Hindlimb muscle (tissue), 1 donor: ENCODE measurements at places on chromosomes 5 and 9.

- DNase-seq = no peak
Observed at GRCh38 chr9:24738421-24738961, 192.8 kb upstream of the IZUMO3 start.

GRCh38 chr5:114447084-114447773 lies 85.4 kb downstream of the KCNN2 start:
- DNase-seq = no peak

- peak; percentile 16 for DNase-seq
Observed at GRCh38 chr5:176541338-176542134, 4.3 kb upstream of the RNF44 start.

DNA sequence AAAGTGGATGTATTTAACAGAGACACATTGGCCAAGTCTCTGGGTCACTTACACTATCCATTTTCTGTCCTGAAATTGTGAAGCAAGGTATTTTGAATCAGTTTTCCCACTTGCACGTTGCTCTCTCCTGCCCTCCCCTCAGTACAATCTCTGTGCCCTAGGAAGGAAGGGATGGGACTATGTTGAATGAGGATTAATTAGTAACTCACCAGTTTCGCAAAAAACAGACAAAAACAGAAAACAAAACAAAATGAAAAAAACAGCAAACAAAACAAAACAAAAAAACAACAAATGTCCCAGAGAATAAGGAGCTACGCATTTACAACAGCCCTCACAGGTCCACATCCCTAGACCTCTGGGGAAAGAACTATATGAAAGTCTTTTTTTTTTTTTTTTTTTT lies 1.1 kb upstream of the CD14 start:
- no peak for DNase-seq

GRCh38 chr5:176492431-176492830 lies 44.2 kb downstream of the FAF2 start:
- DNase-seq = no peak

GRCh38 chr9:102047549-102047948 lies 309.1 kb upstream of the GRIN3A start:
- DNase-seq = no peak

DNA sequence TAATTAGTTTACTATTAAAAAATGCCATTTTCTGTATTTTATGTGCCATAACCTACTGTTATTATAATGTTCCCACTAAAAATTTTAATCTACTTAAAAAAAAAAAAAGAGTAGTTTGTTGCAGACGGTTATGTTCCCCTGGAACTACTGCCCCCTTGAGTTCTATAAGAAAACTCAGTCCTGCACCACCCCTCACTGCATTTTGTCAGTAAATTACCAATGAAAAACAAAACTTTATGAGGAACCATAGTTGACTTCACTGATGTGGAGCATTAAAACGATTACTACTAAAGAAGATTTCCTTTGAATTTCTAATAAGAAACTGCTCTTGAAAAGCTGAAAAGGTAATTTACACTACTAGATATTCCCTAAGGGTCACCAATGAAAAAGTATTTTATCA lies 288.7 kb downstream of the FBXL17 start:
- no peak for DNase-seq

GRCh38 chr9:607417-607816 lies 234.1 kb upstream of the DMRT1 start:
- no peak for DNase-seq

GRCh38 chr9:131099102-131099606 lies 2.8 kb downstream of the AIF1L start:
- no peak for DNase-seq

- no peak for DNase-seq
Observed at GRCh38 chr5:97525780-97526179, 342.7 kb upstream of the RIOK2 start.

DNA sequence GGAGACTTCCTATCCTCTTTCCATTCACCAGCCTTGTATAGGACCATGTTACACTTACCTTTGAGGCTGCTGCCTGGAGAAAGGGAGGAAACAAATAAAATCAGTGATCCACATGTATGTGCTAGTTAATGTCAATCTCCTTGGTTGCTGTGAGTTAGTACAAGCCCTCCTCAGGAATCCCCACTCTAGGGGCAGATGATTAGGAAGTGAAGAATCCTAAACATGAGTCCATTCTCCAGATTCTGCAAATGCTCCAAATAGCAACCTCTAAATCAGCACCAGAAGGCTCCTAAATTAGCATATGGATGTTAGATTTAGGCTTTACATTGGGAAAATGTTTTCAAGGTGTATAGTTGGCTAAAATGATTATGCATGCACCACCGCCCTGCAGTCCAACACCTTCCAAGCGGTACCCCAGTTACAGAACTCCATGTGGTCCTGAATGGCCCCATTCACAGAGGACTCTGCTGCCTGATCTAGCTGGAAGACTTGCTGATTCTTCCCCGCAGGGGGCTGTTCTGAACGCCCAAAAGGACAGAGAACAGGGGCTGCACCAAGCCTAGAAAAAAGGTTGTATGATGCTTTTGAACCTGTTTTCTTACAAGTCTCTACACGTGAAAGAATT lies 123.2 kb downstream of the TLE1 start:
- DNase-seq = no peak

GRCh38 chr5:5899716-5900115 lies 477.2 kb downstream of the ICE1 start:
- no peak for DNase-seq

DNA sequence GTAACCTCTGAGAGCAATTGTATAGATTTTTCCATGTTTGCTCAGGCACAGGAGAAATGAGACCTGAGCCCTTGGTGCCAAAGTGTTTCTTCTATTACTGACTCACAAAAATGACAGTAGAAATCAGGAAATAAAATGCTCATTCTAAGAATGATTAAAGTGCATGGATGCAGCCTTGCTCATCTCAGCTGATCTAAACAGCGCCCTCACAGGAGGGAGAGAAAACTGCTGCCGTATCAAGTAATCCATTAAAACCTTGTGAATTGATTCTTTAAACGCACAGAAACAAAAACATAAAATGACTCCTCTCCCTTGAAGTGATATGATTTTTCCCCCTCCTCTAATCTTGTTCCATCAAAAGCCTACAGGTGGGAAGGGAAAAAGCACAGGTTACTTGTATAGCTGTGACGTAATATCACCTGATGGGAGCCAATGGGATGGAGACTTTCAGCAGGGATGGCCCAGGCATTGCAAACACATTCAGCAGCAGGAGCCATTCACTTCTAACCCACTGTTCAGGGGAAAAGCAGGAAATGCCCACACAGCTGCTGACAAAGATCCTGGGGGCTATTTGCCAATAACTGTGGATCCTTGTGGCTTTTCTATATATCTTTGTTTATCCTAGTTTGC lies 76.7 kb downstream of the PLCXD3 start:
- no peak for DNase-seq

DNA sequence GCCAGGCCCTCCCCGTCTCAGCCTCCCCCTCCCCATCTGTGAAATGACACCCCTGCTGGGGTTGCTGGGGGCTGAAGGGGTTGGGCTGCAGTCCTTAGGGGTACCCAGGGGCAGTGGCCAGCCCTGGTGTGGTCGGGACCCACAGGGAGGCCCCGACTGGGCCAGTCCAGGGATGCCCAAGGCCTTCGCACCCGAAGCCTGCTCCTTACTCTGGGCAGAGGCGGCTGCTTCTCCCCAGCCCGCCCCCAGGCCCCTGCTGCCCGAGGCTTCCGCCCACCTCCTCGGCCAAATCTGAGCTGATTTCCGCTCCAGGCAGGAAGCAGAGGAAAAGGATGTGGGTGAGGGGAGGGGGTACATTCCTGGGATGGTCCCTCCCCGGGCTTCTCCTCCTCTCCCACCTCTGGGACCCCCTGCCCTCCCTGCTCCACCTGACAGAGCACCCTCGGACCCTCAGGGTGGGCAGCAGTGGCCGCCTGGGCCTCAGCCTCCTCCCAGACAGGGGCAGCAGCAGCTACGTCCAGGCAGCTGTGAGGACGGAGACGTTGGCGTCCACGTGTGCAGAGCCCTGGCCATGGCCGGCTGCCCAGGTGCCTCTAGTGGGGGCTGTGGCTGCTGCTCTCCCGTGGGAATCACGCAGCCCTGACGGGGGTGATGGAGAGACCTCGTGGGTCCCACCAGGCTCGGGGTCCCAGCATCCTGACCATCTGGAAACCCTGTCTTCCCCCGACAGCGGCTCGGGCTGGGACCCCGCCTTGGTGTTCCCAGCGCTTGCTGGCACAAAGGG lies 4.2 kb upstream of the NRARP start:
- DNase-seq = no peak

- DNase-seq = no peak
Observed at GRCh38 chr5:172954751-172955159, 4.5 kb upstream of the RPL26L1 start.

DNA sequence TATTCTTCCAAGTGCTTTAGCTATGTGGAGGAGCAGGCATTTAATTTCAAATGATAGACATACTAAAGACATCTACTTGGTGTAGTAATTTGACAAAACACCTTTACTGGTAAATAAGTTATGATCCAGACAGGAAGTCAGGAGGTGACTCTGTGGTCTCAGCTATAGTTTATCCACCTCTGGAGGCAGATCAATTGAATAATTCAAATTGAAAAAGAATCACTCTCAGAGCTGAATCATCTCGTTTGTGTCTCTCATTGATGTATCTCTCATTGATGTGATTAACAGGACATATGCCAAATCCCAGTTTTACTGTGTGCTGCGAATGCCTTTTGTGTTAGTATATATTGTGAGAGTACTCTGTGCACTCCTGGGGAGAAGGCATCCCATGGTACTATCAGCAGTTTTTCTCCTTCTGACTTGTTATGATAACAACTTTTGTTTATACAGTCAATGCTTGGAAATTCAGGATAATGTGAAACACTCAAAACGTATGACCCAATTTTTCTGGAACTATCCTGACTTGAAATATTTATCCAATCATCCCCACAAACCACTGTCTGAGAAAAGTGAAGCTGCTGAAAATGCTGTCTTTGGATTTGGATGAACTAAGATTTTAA lies 48.5 kb upstream of the DAB2 start:
- DNase-seq = no peak

GRCh38 chr9:100600521-100601079 lies 22.7 kb downstream of the CAVIN4 start:
- no peak for DNase-seq

GRCh38 chr9:10274175-10274574 lies 338.6 kb downstream of the PTPRD start:
- no peak for DNase-seq

DNA sequence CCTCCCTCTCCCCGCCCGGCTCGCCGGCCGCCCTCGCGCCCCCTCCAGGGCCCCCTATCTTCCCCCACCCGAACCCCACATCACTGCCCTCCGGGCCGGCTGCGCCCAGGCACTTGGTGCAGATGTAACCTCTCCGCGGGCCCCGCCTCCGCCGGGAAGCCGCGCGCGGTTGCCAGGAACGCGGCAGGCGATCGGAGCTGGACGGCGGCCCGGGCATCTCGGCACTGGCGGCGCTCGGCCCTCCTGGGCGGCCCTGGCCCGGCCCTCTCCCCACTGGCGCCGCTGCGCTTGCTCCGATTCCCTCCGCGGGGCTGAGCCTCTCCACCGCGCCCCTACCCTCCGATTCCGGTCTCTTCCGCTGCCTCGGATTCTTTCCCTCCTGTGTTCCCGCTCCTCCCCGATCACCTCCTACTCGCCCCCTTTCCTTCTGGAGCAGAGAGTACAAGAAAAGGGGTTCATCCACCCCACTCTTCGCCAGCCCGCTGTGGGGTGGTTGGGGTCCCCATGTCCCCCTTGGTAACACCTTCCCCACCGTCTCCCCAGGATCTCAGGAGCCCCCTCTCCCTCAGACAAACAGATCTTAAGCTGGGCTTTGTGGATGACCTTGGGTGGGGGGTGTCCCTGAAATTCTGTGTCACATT lies 70.6 kb downstream of the C9orf50 start:
- DNase-seq = peak; percentile 78

GRCh38 chr5:625516-625915 lies 13.4 kb downstream of the CEP72 start:
- no peak for DNase-seq

DNA sequence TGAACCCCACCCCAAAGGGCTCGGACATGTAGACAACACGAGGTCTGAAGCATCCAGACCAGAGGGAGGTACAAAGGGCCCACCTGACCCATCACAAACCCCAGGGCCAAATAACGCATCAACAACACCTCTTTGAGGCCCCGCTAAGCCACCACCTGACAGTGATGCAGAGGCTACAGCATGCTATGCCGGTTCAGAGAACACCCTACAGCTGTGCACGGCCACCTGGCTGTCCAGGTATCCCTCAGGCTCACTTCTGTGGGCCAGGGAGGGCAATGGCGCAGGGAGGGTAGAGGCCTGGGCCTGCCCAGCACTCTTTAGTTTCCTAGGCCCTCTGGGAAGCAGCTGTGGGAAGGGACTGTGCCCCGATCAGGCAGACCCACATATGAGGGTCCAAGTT lies 190.1 kb downstream of the CDK5RAP2 start:
- DNase-seq = no peak

DNA sequence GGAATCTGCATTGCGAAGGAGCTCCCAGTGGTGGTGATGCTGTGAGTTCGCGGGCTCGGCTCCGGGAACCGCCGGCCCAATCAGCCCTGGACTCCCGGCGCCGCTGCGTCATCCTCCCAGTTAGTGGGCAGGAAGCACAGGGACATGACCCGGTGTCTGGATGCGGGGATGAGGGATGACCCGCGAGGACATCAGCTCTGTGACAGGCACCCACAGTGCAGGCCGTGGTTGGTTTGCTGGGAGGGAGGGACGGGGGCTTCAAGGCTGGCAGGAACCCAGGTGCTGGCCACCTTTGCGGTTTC lies 996 bp downstream of the NXNL2 start:
- no peak for DNase-seq

- no peak for DNase-seq
Observed at GRCh38 chr5:156006026-156006647, 320.8 kb upstream of the SGCD start.

DNA sequence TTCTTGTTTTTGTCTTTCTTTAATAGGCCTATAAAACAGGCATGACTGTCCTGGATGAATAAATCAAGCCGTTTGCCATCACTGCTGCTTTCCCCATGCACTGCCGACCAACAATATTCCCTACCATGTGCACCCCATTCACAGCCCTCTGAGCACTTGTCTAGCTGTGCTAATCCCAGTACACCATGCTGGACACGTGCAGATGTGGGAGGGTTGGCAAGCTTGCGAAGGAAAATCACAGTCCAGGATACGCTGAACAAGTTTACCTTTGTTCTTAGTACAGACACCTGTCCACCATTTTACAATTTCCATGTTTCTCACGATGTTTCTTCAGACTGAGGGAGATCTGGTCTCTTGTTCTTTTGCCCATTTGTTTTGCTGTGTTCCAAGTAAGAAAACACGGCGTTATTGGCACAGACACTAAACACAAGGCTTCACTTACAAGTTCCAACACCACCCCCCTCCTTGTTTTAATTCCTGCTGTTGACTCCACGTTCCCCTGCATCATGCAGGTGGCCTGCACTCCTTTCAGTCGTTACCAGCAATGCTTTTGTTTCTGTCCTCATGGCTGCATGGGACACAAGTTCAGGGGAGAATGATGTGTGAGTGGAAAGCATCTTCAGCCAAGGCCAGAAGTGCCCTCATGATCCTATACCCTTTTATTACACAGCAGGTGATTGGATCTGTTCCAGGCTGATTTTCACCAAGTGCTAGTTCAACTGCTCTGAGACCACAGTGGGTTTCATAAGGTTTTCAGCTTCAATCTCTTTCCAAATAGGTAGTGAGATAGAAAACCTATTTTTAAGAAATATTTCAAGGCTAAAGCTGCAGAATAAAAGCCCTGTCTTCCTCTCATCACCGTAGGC lies 608.9 kb downstream of the IRX1 start:
- DNase-seq = no peak

GRCh38 chr5:155728857-155729683 lies 597.9 kb upstream of the SGCD start:
- DNase-seq = no peak

GRCh38 chr5:6652025-6652424 lies 18.8 kb downstream of the SRD5A1 start:
- no peak for DNase-seq
